Astrocyte of the spinal cord (primary cell): ENCODE measurements at places on chromosomes 2 and 18.

DNA sequence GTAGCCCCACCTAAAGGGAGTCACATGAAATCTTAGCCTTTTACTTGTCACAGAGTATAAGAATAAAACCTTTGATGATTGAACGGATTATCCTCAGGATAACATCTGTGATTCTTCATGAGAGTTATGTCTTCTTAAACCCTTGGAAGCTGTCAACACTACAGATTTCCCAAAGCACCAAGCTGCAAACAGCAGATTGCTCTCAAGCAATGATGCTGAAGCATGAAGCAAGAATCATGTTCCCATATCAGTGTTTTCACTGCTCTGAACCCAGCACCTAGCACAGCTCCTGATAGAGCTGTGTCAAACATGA is 47.6 kb upstream of the CELF4 start:
- no peak for DNase-seq

DNA sequence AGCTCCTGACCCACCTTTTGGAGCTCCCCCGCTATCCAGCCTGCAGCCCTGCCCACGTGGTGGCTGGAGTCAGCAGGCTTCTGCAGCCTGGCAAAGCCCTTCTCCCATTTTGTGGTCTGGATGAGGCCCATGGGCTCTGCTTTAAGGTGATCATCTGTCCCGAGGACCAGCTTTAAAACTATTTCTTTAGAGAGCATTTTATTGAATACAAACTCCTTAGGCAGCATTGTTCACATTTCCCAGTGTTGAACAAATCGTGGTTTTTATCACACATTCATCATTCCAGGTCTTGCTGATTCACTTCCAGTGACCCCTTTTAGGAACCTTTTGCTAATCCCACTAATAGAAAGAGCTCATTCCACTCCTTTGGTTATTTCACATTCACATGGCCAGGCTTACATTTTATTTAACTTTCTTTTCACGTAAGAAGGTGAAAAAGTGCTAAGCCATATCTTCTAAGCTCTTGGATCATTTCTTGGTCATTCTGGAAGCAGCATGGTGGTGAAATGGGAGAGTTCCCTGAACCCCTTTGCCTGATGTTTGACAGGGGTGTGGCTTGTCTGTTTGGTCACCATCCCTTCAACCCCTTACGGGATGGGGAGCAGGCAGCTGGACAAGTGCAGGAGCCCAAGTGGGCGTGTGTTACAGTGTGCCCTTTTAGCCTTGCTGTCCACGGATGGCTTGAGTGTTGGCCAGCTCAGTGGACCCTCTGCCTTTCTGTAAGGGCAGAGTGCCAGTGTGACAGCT is 80.4 kb upstream of the RAPGEF4 start:
- DNase-seq = peak; percentile 91

- no peak for DNase-seq
These were observed 277.9 kb upstream of the THSD7B start for GRCh38 chr2:136487421-136487820.

- peak; percentile 39 for DNase-seq
These were observed 21.9 kb downstream of the TMEM237 start for GRCh38 chr2:201621293-201621999.

GRCh38 chr18:76376225-76376624 is 118.8 kb downstream of the ZNF516 start:
- no peak for DNase-seq

GRCh38 chr2:199596549-199596948 is 138.8 kb upstream of the SATB2 start:
- no peak for DNase-seq

- DNase-seq = no peak
These were observed 14.3 kb downstream of the PPP3R1 start for GRCh38 chr2:68237976-68238580.

GRCh38 chr2:85743304-85743978 is 10.3 kb upstream of the ATOH8 start:
- DNase-seq = peak; percentile 57

- no peak for DNase-seq
These were observed 419.1 kb downstream of the SLC4A3 start for GRCh38 chr2:220046507-220046906.

DNA sequence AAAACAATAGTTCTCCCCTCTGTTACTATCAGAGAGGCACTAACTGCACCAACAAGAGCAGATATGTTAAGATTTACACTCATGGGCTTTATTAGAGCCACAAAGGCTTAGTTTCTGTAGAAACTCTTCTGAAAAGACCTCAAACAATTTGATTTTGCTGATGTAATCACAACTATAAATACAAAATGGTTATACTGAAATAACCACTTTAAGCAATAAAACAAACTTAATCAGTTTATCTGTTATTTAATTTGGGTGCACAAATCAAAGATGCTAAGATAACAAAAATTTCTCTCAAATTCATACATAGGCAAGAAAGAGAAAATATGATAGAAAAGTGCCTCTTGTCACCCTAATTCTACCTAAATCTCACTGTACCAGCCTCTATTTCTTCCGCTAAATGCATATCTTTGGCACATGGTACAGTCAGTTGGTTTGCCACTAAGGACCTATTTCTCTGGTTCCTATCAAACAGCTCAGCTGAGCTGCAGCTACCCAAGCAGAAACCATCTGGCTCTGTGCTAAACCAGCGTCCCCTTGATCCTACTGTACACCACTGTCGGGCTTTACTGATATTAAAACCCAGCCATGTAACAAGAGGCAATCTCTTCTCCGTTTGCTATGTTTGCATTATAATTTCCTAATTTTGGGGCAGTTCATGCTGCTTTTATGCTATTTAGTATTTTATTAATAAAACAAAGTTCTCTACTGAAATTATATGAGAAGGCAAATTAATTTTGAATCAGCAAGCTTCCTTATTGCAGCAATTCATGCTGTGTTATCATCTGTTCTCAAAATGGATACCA is 60.1 kb downstream of the CWC22 start:
- DNase-seq = no peak

GRCh38 chr18:14189858-14190257 is 57.6 kb upstream of the ZNF519 start:
- DNase-seq = peak; percentile 68

DNA sequence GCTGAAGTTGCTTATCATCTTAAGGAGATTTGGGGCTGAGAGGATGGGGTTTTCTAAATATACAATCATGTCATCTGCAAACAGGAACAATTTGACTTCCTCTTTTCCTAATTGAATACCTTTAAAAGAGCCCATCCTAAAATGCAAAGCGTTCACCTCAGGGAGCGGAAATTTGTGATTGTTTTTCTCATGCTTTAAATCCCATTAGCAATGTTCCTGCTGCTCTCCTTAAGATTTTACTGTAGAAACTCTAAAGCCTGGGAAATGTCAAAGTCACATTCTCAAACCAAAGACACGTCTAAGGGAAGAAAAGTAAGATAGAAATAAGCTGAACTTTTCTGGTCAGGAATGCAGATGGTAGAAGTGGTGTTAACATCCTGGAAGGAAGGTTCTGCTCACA is 285.8 kb upstream of the MAP2 start:
- no peak for DNase-seq

DNA sequence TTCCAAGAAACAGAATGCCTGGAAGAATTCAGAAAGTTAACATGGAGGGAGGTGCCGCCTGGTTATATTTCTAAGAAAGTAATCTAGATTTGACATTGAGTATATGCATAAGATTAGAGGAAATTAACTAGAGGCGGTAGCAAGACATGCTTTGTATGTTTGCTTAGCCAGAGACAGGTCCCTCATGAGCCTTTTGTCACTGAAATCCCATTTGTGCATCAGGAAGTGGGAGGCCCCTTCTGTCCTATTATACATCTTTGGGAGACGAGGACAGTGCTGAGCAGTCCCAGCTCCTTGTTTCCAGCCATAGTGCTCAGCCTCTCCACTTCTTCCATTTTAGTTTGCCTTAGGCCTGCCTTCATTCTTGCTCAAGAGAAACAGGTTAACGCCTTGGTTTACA is 115.4 kb upstream of the LHCGR start:
- DNase-seq = no peak

DNA sequence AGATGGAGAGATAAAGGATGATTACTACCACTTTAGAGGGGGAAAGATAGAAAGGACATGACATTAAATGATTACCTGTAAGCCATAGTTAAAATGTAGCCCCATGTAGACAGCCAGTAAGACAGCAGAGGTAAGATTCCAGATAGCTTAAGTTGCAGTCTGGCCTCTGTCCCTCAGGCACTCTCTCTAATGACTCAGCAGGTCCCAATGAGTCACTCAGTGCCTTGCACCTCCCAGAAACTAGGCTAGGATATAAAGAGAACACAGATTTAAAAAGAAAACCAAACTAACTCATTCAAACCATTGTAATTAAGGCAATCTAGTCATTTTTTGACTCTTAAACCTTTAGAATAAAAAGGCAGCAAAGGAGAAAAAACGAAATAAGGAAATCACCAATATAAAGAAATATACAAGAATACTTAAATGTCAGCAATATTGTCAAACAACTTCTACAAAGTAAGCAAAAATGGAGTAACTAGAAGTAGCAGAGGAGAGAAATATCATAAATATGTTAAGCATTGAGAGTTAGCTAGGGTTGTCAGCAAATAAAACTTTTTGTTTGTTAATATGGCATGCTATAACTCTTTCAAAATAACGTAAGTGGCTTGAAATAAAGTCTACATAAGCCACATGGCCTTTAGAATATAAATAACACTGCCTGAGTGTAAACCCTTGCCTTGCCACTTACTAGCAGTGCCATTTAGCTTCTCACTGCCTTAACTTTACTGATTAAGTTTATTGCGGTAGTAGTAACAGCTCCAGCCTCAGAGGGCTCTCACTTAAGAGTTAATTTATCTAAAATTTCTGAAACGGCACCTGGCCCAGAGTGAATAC is 48.5 kb downstream of the SOCS6 start:
- DNase-seq = peak; percentile 88

DNA sequence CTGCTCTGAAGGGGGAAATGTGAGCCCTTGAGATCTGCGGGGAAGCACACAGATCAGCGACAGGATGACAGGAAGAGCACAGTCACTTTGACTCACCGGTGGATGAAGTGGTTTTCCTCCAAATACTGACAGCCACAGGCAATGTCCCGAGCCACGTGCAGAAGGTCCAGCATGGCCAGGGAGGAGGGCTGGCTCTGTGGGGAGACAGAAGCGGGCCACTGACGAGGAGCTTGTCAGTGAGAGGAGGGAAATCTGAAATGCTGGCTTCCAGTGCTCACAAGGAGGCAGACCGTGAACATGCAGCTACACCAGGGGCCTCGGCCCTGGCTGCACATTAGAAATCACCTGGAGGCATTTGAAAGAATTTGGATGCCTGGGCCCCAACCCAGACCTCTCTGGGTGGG is 98.7 kb downstream of the CLIP4 start:
- DNase-seq = no peak

DNA sequence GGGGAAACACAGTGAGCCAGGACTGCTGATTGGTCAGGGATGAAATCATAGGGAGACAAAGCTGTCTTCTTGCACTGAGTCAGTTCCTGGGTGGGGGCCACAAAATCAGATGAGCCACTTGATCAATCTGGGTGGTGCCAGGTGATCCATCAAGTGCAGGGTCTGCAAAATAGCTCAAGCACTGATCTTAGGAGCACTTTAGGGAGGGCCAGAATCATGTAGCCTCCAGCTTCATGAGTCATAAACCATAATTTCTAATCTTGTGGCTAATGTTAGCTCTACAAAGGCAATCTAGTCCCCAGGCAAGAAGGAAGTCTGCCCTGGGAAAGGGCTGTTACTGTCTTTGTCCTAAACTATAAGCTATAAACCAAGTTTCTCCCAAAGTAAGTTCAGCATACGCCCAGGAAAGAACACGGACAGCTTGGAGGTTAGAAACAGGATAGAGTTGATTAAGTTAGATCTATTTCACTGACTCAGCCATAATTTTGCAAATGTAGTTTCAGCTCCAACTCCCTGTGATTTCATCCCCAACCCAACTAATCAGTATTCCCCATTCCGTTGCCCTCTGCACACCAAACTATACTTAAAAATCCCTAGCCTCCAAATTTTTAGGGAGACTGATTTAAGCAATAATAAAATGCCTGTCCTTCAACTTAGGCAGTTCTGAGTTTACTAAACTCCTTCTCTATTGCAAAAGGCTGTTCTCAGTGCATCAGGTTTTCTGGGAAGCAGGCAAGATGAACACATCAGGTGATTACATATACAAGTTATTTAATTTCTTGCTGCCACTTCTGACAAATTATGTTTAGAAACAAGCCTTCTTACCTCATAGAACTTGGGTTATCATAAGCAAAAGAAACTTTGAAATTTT is 226.9 kb upstream of the SPOPL start:
- peak; percentile 20 for DNase-seq

GRCh38 chr2:104863146-104863467 is 9.2 kb downstream of the POU3F3 start:
- DNase-seq = peak; percentile 16

DNA sequence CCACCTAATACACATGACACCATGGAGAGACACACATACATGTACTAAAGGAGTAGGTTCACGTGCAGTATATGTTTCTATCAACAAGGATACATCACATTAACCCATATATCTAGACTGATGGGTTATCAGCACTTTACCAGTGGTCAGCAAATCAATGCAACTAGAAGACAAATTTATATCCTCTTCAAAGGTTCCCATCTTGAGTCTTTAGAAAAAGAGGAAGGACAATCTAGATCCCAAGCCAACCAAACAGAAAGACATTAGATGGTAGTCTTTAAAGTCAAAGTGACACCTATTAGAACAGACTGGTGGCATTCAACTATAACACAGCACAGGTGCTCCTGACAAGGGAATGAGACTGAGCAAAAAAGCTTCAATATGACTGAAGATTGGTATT is 13.8 kb upstream of the SERTAD2 start:
- DNase-seq = no peak

DNA sequence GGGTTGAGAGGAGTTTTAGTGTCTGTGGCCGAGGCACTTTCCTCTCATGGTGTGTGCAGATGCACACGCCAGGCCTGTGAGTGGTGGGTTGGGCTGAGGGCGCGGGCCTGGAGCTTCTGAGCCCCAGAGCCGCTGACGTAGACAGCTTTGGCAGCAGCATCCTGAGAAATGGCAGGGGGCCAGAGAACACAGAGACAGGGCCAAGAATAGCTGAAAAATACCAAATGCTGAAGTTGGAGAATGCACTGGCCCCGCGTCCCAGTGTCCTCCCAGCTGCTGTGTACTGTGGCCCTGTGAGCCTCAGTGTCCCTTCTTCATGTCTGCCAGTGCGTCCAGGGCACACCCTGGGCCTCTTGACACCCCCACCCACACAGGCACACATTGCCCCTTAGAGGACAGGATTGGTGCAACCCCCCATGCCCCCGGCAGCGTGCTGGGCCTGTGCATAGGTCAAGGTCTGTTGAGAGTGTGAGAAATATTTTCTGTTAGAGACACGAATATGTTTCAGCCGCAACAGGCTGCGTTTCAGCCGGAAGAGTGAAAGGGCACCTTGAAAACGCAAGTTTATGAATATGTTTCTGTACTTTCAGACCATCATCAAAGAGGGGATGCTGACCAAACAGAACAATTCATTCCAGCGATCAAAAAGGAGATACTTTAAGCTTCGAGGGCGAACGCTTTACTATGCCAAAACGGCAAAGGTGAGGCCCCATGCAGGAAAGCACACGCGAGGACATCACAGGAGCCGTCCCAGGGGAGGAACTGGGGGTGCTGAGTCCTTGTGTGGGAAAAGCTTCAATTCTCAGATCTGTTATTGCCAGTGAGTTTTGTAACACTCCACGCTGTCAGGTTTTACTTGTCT is 33.6 kb downstream of the DGKD start:
- DNase-seq = peak; percentile 98

GRCh38 chr2:130391872-130392670 is 36.2 kb downstream of the PTPN18 start:
- no peak for DNase-seq

GRCh38 chr2:48247206-48247605 is 282.7 kb upstream of the STON1 start:
- DNase-seq = no peak
